ENCODE measurements at places on chromosomes 13 and 19. TPM values are rescaled to one million over a fixed set of nuclear protein-coding genes. Genes with fewer than 3 reads are reported as not detected.

The OLFM2 gene
- 152 TPM for total RNA-seq

The FGF21 gene
- not detected for total RNA-seq

The ICAM4 gene
- 0.24 TPM for total RNA-seq

The ZSCAN4 gene
- total RNA-seq: not detected

The CGB1 gene
- not detected for total RNA-seq

The GPR183 gene
- total RNA-seq: 0.97 TPM

The URAD gene
- total RNA-seq: not detected

The KLF5 gene
- total RNA-seq: 11.7 TPM
